ENCODE measurements at places on chromosomes 13 and 19.

DNA sequence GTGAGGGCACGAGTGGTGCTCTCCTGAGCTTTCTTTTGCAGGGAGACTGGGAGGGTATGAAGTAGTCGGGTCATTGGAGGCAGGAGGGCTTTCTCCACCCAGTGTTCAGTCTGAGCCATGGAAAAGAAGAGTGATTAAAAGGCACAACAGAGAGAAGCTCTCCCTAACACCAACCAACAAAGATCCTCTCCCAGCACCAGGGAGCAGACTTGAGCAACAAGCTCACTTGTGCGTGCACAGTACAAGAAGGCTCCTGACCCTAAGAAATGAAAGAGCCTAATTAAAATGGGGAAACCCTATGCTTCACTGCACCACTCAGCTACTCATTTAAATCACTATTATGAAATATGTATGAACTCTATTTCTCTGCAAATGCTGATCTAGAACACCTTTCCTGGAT lies 276.3 kb upstream of the SOX21 start:
- DNase-seq, result no peak

DNA sequence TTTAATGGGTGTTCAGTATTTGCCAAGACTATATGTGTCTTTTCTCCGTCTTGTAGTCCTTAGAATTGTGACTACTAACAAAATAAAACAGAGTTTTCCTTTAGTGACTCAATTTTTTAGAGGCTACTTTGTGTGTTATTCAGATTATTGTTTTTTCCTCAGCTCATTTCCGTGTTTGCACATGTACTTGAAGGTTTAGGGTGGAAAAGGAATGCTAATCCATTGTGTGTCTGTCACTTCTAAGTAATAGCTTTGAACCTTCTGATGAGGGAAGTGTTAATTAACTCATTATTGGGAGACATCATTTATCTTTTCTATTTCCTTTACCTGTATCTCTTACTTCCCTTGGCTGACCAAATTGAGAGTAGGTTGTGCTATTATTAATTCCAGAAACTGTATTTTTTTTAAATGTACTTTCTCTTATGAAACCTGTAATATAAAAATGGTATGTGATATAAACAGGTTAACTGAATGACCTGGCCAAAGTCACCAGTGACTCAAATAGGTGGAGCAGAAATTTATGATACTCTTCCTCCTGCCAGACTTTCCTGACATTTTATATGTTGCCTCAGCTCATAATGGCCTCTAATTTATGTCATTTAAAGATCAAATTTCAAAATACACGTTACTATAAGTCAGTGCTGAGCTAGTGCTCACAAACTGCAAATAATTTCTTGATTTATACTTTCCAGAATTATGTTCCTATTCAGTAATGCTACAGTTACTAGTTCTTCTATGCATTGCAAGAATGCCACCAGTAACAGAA lies 88.8 kb downstream of the LMO7 start:
- no peak for DNase-seq

GRCh38 chr13:84954636-84955035 lies 844.6 kb downstream of the SLITRK6 start:
- no peak for DNase-seq

DNA sequence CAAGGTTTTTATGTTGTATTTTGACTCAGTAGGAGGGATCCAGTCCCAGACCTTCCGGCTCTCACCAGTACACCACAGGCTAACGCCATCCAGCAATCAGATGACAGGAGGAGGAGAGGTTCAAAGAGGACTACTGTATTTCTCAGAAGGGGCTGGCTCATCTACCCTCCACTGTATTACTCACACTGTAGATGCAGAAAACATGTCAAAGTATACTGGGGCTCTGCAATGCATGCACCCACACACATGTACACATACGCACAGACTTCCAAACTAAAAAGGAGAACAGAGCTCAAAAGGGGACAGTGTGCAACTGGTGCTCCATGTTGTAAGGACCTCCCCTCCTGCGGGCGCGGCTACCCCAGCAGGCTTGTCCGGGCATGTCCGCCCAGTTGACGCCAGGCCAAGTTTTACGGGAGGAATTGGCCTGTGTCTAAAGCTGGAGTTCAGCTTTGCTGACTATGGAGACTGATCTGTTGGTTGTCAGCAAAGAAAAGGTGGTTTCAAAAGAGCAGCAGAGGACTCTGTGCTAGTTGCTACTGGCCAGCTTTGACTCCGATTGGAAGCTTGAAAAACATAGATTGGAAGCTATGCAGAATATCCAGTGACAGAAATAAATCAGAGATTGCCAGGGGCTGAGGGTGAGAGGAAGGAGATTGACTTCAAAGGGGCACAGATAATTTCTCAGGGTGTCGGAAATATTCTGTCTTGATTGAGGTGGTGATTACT lies 314.2 kb downstream of the DLEU7 start:
- no peak for DNase-seq

- DNase-seq, result no peak
Observed at GRCh38 chr13:106383791-106384190, 151.7 kb downstream of the EFNB2 start.

Data from HS-5 (cell line).